ENCODE measurements at places on chromosomes 3 and 15.

DNA sequence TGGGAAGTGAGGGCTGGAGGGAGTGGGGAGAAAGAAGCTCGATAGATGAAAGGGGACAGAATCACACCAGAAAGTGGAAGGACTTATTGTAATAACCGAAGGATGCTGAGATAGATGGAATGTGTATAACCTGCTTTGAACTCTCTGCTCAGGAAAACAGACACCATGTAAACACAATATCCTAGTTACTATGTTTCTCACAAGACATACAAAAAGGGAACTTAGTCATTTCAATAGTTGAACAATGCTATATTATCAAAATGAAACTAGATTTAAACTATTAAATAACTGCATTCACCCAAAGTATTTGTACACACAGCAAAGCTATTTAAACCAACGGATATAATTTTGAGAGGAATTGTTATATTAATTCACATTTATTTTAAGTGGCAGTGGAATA is 108.3 kb upstream of the GADL1 start:
- DNase-seq: no peak

DNA sequence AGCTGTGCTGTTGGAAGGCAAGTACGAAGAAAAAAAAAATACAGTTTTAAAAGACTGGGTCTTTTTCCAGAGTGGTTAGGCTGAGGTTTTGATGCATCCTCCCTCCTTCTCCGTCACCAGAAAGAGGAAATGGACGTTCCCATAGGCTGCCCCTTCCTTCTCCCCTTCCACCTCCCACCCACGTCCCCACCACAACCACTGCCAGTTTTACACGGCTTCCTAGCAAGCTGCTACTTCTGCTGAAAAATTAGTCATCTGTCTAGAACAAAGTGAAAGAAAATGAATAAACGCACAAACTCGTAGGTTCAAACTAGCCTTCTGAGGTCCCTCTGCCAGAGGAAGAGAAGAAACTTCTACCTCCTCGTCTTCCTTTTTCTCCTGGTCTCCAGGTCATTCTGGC is 71.6 kb upstream of the RPL35A start:
- peak; percentile 29 for DNase-seq

GRCh38 chr15:90619468-90619867 is 89.7 kb downstream of the CRTC3 start:
- DNase-seq: no peak

GRCh38 chr15:63277893-63278456 is 570 bp downstream of the APH1B start:
- peak; percentile 26 for DNase-seq

DNA sequence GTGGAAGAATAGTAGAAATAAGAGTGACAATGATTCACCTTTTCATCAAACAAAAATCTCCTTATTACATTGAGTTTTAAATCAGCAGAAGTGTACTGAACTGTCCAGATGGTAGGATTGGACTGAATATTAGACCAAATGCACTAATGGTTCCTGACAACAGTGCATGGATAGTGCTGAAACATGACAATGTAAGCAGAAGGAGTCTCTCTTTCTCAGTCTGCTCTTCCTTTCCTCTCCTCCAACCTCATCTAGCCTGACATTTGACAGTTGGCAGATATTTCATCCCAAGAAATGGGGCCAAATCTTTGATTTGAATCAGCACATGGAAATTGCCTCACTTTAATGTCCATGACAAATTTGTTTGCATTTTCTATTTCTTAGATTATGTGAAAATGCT is 225.1 kb upstream of the PLSCR5 start:
- no peak for DNase-seq

DNA sequence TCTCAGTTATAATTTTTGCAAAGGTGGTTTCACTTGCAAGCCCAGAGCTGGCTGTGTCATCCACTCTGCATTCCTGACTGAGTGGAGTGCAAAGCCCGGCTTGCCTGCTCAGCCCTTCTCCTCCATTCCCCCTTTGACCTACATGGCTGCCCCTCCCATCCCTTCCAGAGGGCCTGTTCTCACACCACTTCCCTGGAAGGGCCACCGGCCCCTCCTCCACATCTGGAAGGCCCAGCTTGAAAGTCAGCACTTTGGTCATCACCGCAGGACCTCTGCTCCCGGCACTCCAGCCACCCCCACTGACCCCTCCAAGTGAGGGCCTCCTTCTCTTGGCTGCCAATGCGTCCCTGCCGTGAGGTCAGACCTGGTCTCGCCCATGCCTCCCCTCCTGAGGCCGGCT is 74.1 kb upstream of the RNF7 start:
- peak; percentile 62 for DNase-seq

DNA sequence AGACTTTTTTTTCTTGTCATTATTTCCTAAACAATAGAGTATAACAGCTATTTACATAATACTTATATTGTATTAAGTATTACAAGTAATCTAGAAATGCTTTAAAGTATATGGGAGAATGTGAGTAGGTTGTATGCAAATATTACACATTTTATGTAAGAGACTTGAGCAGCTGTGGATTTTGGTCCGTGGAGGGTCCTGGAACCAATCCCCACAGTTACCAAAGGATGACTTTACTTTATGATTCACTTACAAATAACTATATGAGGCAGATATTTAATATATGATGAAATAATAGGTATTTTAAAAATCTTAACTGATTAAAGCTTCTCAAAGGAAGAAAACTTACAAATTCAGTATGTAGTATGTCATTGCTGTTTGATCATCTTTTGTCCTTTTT is 56.3 kb downstream of the PPP2R3A start:
- DNase-seq: peak; percentile 62

DNA sequence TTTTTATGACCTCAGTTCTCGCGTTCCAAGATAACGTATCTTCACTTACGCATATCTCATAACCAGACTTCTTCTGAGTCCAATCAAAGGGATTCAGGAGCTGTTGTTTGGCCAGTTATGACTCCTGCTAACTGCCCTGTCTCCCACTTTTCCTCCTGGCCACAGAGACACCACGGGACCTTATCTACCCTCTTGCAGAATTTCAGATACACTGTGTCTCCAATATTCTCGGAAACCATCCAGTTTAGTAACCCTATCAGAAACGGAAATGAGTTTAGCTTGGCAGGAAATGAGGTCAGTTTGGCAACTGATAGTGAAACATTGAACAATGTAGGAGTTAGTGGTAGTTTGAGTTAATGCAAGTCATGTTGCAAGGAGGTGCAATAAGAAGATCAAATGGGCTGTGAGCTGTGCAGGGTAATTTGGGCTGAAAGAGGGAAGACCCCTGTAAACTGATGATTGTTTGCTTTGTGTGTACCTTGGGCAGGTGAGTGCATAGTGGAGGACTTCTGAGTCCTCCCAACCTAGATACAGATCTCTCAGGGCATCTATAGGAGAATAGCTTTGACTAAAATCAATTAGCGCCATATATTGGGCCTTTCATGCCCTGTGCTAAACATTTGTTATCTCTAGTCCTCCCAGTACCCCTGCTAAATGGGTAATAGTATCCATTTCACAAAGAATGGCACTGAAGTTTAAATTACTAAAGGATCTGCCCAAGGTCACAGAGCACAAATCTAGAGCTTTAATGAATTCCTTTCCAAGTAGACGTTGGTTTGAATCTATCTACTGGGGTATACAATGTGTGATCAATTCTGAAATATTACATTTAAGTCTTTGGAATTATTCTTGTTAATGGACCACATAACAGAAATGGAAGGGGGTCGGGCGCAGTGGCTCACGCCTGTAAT is 41.3 kb upstream of the PIK3CB start:
- DNase-seq: no peak

DNA sequence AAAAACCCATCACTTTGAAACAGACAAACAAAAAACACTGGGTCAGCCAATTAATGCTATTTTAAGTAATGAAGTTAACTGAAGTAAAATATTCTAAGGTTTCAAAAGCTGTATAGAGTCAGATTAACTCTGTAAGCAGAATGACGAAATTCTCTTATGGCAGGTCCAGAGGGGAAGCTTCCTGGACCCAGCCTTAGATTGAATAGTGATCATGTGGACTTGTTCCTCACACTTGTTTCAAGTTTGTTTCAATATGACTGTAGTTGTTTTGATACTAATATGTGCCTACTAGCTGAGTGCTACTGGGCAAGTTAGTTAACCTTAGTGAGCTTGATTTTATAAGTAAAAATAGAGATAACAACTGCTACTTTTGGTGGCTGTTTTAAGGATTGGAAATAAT is 32.6 kb downstream of the PLS1 start:
- no peak for DNase-seq

DNA sequence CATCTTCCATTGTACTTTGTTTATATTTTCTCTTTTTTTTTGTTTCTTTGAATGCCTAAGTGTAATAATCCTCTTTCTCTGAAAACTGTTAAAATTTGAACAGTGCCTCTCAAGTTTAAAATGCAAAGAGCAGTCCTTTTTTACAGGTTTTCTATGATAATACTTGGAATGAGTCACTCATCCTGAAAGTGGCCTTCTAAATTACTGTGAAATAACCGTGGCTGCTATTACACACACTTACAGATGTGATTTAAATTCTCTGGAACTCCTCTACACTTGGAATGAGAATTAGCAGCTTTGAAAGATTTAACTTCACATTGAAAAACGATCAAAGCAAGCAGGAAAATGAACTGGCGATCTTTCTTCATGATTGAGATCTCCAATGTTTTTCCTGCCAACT is 105.9 kb downstream of the ROBO1 start:
- DNase-seq: no peak

DNA sequence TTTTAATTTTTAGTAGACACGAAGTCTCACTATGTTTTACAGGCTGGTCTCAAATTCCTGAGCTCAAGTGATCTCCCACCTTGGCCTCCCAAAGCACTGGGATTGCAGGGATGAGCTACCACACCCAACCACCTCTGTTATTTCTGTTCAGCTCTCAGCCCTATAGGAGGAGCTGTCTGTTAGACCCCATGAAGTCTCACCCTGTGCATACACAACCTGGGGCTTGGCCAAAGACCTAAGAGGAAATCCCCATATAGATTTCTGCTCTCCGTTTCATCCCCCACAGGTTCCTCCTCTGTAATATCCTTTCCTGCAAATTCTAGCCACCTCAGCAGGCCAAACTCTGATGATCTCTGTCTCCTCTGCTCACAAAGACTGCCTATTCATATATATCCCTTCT is 56.6 kb upstream of the CTDSPL2 start:
- no peak for DNase-seq

- peak; percentile 8 for DNase-seq
These were observed 54.3 kb upstream of the FGD5 start for GRCh38 chr3:14764331-14765059.

GRCh38 chr3:192869131-192870031 is 48.3 kb downstream of the MB21D2 start:
- peak; percentile 75 for DNase-seq

Data from fibroblast of mammary gland (primary cell).